ENCODE measurements at places on chromosomes 3 and 15. TPM values are rescaled to one million over a fixed set of nuclear protein-coding genes. Genes with fewer than 3 reads are reported as not detected.

Gene SLC28A1
- total RNA-seq, result 0.13 TPM

DNA sequence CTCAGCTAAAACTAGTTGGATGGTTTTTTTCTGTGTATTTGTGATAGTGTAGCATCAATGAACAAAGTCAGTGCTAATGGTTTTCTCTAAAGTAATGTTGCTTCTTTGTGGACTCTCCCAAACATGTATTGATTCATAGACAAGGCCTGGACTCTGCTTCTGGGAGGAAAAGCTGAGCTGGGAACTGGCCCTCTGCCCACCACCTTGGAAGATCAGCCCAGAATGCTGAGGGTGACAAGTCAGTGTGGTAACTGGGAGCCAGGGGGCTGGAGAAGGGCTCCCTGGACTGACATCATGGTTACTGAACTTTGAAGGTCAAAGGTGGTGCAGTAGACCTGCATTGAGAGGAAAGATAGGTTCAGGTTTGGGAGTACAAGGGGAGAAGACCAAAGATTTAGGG, 3.0 kb downstream of the ARHGAP31 start:
- DNase-seq, result peak; percentile 59

Gene FRMD4B
- 38.1 TPM for total RNA-seq

- DNase-seq, result no peak
These were observed 20.2 kb downstream of the USF3 start for GRCh38 chr3:113676261-113676660.

GRCh38 chr3:133277813-133278212, 122.0 kb upstream of the BFSP2 start:
- no peak for DNase-seq

GRCh38 chr15:58704155-58704865, 45.2 kb downstream of the ADAM10 start:
- DNase-seq, result no peak

GRCh38 chr15:88674661-88675060, 35.8 kb downstream of the ISG20 start:
- DNase-seq, result no peak

DNA sequence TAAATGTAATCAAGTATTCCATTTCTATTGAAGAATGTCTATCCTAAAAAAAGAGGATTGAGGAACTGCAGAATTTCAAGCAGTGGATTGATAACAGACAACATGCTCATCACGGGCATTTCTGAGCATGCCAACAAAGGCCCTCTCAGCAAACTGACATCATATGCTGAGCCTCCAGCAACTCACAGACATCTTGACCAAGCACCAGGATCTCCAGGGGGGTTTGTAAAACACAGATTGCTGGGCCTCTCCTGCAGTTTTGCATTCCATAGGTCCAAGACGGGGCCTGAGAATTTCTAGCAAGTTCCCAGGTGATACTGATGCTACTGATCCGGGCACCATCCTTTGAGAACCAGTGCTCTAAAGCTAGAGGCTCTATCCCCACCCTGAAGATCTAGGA, 85.0 kb downstream of the FOXP1 start:
- no peak for DNase-seq

Gene LAMB2
- total RNA-seq, result 629 TPM

Gene NTRK3
- total RNA-seq, result 3.3 TPM

GRCh38 chr3:43432462-43432861, 146.1 kb downstream of the SNRK start:
- no peak for DNase-seq

Gene ADAMTS9
- total RNA-seq, result 28.0 TPM

GRCh38 chr15:38627689-38628277, 63.2 kb upstream of the RASGRP1 start:
- no peak for DNase-seq

Gene GPR27
- total RNA-seq, result 3.9 TPM

DNA sequence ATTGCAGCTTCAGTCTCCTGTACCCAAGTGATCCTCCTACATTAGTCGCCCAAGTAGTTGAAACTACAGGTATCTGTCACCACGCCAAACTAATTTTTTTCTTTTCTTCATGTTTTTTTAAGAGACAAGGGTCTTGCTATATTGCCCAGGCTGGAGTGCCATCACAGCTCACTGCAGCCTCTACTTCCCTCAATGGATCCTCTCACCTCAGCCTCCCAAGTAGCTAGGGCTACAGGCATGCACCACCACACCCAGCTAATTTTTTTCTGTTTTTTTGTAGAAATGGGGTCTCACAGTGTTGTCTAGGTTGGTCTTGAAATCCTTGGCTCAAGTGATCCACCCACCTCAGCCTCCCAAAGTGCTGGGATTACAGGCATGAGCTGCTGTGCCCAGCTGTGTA, 89.5 kb downstream of the ZNF609 start:
- no peak for DNase-seq

Gene ACKR4
- 2.1 TPM for total RNA-seq

DNA sequence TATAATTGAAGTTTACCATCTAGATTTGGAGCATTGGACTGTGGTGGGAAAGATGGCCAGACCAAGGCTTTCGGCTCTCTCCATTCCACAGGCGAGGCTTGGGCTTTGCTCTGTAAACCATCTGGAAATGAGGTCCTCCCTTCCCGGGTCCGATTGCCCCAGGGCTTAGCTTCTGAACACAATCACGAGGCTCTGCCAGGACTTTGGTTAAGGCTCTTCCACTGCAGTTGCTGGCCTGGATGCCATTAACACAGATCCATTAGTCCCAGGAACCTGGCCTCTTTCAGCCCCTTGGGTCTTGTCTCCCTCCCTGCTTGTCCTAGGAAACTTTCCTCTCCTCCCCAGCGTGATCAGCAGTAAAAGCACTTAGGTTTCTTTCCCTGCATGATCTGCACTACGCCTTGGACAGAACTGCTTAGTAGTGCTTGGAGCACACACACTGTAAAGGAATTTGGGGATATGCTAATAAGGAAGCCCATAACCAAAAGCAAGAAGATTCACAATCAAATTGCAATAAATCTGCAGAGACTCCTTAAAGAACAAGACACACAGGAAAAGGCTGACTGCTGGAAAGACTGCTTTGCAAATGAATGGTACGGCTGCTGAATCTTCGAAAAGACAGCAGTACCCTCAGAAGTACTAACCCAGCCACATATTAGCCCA, 154.3 kb downstream of the ECT2 start:
- no peak for DNase-seq

Gene CCR2
- total RNA-seq, result 1.9 TPM

- no peak for DNase-seq
These were observed 353.1 kb upstream of the GBE1 start for GRCh38 chr3:82114589-82114988.

- no peak for DNase-seq
These were observed 104.3 kb downstream of the OXNAD1 start for GRCh38 chr3:16369276-16369675.

- DNase-seq, result no peak
These were observed 262.8 kb upstream of the TBL1XR1 start for GRCh38 chr3:177460047-177460446.

DNA sequence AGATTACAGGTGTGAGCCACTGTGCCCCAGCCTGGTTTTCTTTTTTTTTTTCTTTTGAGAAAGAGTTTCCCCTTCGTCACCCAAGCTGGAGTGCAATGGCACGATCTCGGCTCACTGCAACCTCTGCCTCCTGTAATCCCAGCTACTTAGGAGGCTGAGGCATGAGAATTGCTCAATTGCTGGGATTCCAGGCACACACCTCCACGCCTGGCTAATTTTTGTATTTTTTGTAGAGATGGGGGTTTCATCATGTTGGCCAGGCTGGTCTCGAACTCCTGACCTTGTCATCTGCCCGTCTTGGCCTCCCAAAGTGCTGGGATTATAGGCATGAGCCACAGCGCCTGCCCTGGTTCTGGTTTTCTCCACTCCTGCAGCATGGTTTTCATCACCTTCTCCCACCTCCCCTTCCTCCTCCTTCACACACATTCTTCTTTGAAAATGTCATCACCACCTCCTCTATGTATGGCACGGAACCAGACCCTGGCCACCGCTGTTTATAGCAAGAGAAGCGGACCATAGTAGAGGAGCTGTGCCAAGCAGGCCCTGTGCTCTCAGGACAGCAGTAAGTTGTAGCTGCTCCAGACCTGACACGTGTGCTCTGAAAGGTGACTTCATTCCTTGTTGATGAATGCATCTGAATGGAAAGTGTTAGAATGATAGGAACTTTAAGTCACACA, 14.6 kb upstream of the AHSG start:
- peak; percentile 76 for DNase-seq

GRCh38 chr3:132817646-132818177, 95.5 kb upstream of the NPHP3 start:
- DNase-seq, result no peak

- no peak for DNase-seq
These were observed 68.2 kb upstream of the VGLL4 start for GRCh38 chr3:11711876-11712275.

Gene KLHL40
- 0.86 TPM for total RNA-seq

GRCh38 chr15:65196637-65197336, 11.6 kb upstream of the CLPX start:
- no peak for DNase-seq

DNA sequence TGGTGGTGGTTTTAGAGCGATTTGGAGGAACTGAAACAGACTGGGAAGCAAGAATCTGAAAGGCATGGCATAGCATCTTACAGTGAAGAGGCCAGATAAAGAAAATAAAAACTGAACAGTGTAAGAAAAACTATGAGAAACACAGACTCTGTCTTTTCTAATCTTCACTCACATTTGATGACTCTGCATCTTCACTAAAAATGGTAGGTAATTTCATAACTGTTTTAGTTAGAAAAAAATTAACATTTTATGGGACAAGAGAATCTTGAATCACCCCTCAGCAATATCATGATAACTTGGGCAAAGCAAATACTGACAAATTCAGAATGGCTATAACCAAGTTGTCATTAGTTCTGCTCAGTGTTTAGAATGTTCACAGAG, 812.6 kb downstream of the MCTP2 start:
- no peak for DNase-seq

- DNase-seq, result no peak
These were observed 739.6 kb downstream of the NAALADL2 start for GRCh38 chr3:175598740-175599139.

- no peak for DNase-seq
These were observed 156.1 kb upstream of the CGNL1 start for GRCh38 chr15:57220205-57220604.

DNA sequence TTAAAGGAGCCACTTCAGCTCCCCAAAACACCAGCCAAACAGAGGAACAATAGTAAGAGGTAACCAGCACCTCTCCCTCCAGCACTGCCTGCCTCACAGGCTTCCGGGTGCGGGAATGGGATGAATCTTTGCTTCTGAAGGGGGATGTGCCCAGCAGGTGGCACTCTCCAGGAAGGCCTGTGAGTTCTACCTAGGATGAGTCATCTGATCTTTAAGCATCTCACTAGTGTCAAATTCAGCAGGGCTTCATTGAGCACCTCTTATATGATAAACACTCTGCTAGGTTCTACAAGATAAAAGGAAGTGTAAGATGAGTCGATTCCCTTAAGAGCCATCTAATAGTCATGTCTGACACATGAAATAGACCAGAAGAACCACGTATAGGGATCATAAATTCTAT, 237.4 kb upstream of the UMPS start:
- peak; percentile 34 for DNase-seq

Gene P2RY12
- total RNA-seq, result 2.7 TPM

Gene GTPBP8
- 14.3 TPM for total RNA-seq

- no peak for DNase-seq
These were observed 405.6 kb downstream of the CADM2 start for GRCh38 chr3:85364296-85364909.

Gene APBA2
- total RNA-seq, result 0.73 TPM

DNA sequence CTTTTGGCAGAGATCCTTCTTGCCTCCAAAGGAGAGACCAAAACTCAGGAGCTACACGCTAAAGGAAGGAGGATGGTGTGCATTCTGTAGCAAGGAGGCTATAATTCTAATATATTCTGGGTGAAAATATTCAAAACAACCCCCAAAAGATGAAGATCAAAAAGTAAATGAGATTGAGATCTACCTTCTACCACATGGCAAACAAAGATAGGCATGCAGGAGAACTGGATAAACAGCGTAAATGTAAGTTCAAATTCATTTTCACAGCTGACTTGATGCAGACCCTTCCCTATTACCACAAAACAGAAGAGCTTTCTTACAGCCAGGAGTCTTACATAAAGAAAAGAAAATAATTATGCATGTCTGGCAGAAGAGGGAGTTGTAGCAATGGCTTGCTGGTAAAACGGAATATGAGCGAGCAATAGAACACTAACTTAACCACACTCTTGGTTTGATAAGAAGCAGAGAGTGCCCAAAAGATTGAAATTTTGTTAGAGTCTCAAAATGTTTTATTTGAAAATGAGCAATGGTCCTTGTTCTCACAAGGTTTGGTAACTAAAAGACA, 272.7 kb downstream of the MECOM start:
- DNase-seq, result no peak

DNA sequence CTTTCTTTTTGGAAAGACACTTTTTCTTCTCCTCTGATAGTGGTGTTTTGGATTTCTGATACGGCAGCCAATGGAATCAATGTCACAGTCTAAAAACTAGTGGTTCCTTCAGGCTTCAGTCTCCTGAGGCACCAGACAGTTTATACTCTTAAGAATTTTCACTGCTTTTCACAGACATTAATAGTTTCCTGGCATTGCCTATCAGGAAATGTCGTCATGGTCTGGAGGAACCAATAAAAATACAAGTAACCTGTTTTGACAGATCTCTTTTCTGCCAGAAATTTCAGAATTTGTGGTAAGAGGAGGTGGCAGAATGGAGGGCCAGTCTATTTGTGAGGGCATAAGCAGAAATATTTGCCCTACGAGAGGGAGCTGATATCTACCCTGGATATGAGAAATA, 44.8 kb downstream of the FILIP1L start:
- DNase-seq, result no peak

GRCh38 chr15:84824260-84825007, 7.3 kb downstream of the ALPK3 start:
- peak; percentile 51 for DNase-seq

DNA sequence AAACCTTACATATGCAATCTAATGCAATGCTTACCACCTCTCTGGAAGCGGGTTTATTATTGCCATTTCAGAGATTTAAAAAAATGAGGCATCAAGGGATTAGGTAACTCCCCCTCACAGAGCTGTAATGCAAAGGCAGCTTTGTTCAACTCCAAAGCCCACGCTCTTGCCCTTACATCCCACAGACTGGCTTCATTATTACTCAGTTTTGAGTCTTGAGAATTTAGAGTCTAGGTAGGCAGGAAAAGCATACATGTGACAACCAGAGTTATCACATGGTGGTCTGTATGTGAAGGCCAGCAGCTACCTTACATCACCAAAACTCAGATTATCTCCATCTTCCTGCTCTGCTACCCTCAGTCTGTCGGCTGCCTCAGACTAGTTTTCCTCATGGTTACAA, 326.9 kb downstream of the UACA start:
- no peak for DNase-seq

DNA sequence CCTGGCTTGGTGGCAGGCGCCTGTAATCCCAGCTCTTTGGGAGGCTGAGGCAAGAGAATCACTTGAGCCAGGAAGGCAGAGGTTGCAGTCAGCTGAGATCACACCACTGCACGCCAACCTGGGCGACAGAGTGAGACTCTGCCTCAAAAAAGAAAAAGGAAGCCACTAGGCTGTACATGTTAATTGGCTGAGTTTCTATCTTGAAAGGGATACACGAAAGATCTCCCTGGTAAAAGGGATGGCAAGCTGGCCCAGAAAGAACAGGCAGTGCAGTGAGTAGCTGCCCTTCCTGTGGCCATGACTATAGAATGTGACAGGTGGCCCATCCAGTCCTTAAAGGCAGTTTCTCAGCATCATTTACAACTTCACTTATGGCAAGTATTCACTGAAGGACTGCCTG, 12.3 kb downstream of the LRIG1 start:
- no peak for DNase-seq

GRCh38 chr3:27114684-27115083, 254.5 kb downstream of the NEK10 start:
- no peak for DNase-seq

Gene RASL12
- 53.3 TPM for total RNA-seq
